Upper lobe of right lung (tissue), 1 donor: ENCODE measurements at places on chromosomes 16 and 17. TPM values are rescaled to one million over a fixed set of nuclear protein-coding genes. Genes with fewer than 3 reads are reported as not detected.
A peak's percentile ranks its signal among the peaks of the same experiment; 100 is the strongest.

DNA sequence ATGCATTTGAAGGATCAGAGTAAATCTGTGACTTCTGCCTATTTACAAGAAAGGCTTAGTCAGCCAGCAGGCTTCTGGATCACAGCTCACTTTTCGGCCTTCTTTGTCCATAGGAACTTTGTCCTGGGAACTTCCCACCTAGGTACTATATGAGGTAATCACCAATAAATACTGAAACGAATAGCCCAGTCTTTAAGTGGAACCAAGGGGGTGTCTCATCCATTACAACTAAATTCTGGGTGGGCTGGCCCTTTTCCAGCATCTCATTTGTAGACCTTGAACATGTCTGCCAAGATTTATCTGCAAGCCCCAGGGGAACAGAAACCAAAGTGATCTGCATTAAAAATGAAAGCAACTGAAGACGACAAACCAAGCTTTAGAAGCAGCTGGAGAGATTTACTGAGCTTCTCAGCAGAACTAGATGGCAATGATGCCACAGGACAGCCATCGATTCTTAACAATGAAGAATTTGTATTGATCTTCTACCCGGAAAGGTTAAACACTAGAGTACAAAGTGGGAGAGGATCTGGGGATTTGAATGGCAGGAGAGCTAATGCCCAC, 55.5 kb downstream of the SNX11 start:
- H3K36me3 ChIP-seq = no peaks in the 10 kb centered on the region
- no peaks in the 10 kb centered on the region for H3K27me3 ChIP-seq
- DNase-seq = no peak
- no peaks in the 10 kb centered on the region for H3K4me1 ChIP-seq
- no peak overlapping the region for H3K27ac ChIP-seq
- H3K4me3 ChIP-seq = no peak overlapping the region

DNA sequence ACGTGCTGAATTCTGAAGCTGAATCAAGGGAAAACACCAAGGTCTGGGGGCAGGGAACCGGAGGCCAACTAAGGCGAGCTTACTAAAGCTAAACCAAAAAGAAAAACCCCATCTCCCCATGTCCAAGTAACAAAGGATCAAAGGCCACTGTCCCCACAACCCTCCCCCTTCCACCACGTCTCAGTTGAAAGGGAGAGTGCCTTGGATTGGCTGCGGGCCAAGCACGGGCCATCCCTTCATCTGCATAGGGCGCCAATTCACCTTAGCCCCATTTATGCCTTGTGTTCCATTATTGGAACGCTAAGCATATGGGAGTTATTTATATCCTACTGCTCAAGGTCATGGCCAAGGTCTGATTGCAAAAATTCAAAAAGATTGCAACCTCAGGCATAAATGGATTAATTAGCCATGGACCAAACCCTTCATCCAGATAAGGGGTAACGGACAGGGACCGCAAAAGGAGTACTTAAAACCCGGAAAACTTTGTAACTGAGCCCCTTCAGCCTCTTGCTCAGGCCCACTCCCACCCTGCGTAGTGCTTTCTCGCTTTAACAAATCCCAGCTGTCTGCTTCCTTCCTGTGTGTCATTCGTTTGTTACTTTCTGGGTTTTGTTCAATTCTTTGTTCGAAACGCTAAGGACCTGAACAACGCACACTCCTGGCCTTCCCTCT, 740 bp upstream of the ATP6V0D1 start:
- peak overlapping the region; percentile 85 for H3K27ac ChIP-seq
- no peaks in the 10 kb centered on the region for H3K36me3 ChIP-seq
- peak; percentile 76 for DNase-seq
- H3K4me1 ChIP-seq = peaks cover 48% of the 10 kb centered on the region

- DNase-seq = peak; percentile 85
- H3K4me1 ChIP-seq = peaks cover 50% of the 10 kb centered on the region
- H3K27me3 ChIP-seq = no peaks in the 10 kb centered on the region
- H3K36me3 ChIP-seq = peaks cover 8% of the 10 kb centered on the region
- H3K4me3 ChIP-seq = no peak overlapping the region
- peak overlapping the region; percentile 89 for H3K27ac ChIP-seq
These were observed 39.4 kb upstream of the MTSS2 start for GRCh38 chr16:70725024-70725911.

GRCh38 chr17:75182319-75182568, 515 bp downstream of the SUMO2 start:
- H3K4me3 ChIP-seq = peak overlapping the region; percentile 98
- peaks cover 21% of the 10 kb centered on the region for H3K36me3 ChIP-seq
- no peaks in the 10 kb centered on the region for H3K27me3 ChIP-seq
- DNase-seq = no peak
- peaks cover 24% of the 10 kb centered on the region for H3K4me1 ChIP-seq

TBC1D16 gene
- total RNA-seq = 21.7 TPM

- no peak overlapping the region for H3K4me3 ChIP-seq
- peaks cover 29% of the 10 kb centered on the region for H3K4me1 ChIP-seq
- H3K36me3 ChIP-seq = no peaks in the 10 kb centered on the region
- peak overlapping the region; percentile 91 for H3K27ac ChIP-seq
These were observed 1.4 kb upstream of the RHBDF2 start for GRCh38 chr17:76502341-76503211.

FGF11 gene
- 1.1 TPM for total RNA-seq

GRAP gene
- total RNA-seq = 10.6 TPM

WNK4 gene
- 0.38 TPM for total RNA-seq

- no peaks in the 10 kb centered on the region for H3K27me3 ChIP-seq
- no peaks in the 10 kb centered on the region for H3K36me3 ChIP-seq
- DNase-seq = no peak
These were observed 43.1 kb downstream of the MAP2K6 start for GRCh38 chr17:69457603-69458002.

DNA sequence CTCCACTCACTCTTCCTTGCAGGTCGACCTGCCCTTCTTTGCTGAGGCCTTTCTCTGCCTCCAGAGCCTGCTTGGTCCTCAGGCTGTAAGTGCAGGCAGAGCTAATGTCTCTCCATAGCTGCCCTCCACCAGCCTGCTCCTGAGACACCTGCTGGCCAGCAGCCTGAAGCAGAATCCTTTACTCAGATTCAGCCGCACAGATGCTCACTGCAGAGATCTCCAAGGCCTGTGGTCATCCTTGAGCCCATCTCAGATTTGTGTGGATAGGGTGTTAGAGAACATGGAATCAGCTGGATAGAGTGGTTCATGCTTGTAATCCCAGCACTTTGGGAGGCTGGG, 11.5 kb downstream of the DEXI start:
- H3K27ac ChIP-seq = no peak overlapping the region
- H3K27me3 ChIP-seq = no peaks in the 10 kb centered on the region
- peak; percentile 63 for DNase-seq
- peaks cover 38% of the 10 kb centered on the region for H3K4me1 ChIP-seq
- H3K36me3 ChIP-seq = peaks cover 57% of the 10 kb centered on the region
- no peak overlapping the region for H3K4me3 ChIP-seq

GRCh38 chr17:42301022-42301421, 12.7 kb downstream of the STAT5A start:
- no peaks in the 10 kb centered on the region for H3K4me1 ChIP-seq
- no peak overlapping the region for H3K4me3 ChIP-seq
- no peak overlapping the region for H3K27ac ChIP-seq
- H3K36me3 ChIP-seq = peaks cover 63% of the 10 kb centered on the region
- no peak for DNase-seq

DNA sequence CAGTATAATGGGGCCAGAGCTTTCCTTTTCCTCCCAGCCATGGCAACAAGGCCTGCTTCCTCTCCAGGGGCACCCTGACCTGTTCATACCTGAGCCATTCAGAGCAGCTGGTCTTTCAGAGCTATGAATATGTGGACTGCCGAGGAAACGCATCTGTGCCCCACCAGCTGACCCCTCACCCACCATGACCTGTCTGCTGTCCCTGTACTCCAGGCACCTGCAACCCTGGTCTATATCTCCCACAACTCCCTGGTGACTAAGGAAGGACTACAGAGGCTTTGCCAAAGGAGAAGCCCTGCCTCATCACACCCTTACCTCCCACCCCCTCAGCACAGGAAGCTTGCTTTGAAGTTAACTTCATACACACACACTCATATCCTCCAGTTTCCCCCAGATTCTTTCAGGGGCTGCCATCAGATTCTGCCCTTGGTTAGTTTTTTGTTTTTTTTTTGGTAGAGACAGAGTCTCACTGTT, 6.0 kb downstream of the TMEM106A start:
- DNase-seq = peak; percentile 25
- H3K36me3 ChIP-seq = peaks cover 22% of the 10 kb centered on the region
- H3K4me3 ChIP-seq = no peak overlapping the region

GSE1 gene
- total RNA-seq = 87.2 TPM

- H3K4me3 ChIP-seq = no peak overlapping the region
- peaks cover 20% of the 10 kb centered on the region for H3K4me1 ChIP-seq
- H3K36me3 ChIP-seq = peaks cover 94% of the 10 kb centered on the region
- no peak for DNase-seq
These were observed 18.2 kb downstream of the SRP68 start for GRCh38 chr17:76054112-76054476.

CD300LF gene
- 38.0 TPM for total RNA-seq

- H3K27ac ChIP-seq = no peak overlapping the region
- peaks cover 13% of the 10 kb centered on the region for H3K4me1 ChIP-seq
- H3K27me3 ChIP-seq = no peaks in the 10 kb centered on the region
These were observed 3.2 kb downstream of the TMEM208 start for GRCh38 chr16:67229906-67230808.

EVPLL gene
- 1.8 TPM for total RNA-seq

DNA sequence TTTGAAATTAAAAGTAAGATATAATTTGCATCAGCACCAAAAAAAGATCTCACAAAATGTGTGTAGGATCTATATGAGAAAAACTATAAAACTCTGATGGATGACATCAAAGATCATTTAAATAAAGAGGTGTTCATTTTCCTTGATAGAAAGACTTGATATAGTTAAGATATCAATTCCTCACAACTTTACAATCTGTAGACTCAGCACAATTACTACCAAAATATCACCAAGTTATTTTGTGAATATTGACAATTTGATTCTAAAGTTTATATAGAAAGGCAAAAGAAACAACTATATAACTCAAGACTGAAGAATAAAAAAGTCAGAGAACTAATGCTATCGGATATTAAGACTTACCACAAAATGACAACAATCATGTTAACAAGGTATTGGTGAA, 638.9 kb downstream of the HS3ST4 start:
- H3K4me1 ChIP-seq = no peaks in the 10 kb centered on the region
- H3K36me3 ChIP-seq = no peaks in the 10 kb centered on the region
- H3K4me3 ChIP-seq = no peak overlapping the region
- no peak overlapping the region for H3K27ac ChIP-seq
- DNase-seq = no peak

- H3K27me3 ChIP-seq = no peaks in the 10 kb centered on the region
- DNase-seq = peak; percentile 92
- H3K4me3 ChIP-seq = peak overlapping the region; percentile 54
- peaks cover 68% of the 10 kb centered on the region for H3K4me1 ChIP-seq
These were observed 178.7 kb downstream of the SEC14L1 start for GRCh38 chr17:77319211-77320043.

TBC1D3K gene
- total RNA-seq = not detected

DNA sequence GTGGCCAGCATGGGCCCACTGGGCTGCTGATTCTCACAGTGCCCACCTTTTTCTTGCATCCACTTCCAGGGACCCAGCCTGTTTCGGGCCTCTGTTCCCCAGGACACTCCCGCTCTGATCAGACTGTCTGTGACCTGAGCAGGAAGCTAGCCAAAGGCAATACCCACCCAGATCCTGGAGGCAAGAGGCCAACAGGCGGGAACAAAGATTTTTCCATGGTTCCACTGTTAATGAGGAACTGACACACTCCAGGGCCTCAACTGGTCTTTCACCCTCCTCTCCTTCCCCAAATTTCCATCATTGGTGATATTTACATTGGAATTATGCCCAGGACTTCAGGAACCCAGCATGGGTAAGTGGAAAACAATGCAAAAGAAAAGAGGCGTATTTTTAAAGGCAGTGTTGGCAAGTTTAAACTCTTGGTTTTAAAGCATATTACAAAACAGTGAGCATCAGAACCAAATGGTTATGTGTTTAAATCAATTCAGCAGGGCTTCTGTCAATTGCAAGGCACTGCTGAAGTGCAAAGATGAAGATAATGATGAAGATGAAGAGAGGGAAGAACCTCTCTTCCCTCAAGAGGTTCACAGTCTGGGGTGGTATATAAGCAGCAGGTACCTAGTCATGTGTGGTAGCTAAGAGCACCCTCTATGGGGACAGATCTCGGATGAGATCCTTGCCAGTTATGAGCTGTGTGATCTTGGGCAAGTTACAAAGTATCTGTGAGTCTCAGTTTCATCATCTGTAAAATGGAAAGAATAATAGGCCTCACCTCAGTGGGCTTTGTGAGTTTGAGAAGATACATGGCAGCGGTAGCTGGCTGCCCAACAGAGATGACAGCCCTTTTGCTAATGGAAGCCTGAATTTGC, 14.4 kb upstream of the ATP2A3 start:
- H3K4me1 ChIP-seq = peaks cover 18% of the 10 kb centered on the region
- no peak for DNase-seq
- no peak overlapping the region for H3K4me3 ChIP-seq
- no peak overlapping the region for H3K27ac ChIP-seq
- H3K36me3 ChIP-seq = no peaks in the 10 kb centered on the region

LGALS9 gene
- total RNA-seq = 185 TPM

GRCh38 chr16:87834668-87835473, 34.4 kb downstream of the SLC7A5 start:
- H3K4me3 ChIP-seq = no peak overlapping the region
- no peak overlapping the region for H3K27ac ChIP-seq
- H3K27me3 ChIP-seq = no peaks in the 10 kb centered on the region
- no peaks in the 10 kb centered on the region for H3K4me1 ChIP-seq

DNA sequence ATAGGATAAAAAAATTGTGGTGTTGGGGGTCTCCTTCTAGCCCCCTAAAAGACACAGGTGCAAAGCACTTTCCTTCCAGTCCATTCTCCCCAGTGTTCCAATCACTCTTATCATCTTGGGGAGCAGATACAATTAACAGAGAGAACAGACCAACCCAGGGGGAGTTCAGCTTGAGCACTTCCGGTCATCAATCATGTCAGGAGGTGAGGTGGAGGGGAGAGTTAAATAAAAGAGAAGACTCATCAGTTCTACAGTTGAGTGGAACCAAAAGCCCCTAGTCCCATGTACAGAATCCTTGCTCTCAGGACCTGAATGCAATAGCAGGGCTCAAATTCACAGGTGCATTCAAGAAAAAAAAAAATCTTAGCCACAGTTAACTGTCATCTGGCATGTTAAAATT, 122.3 kb downstream of the DYNLRB2 start:
- H3K27me3 ChIP-seq = no peaks in the 10 kb centered on the region
- H3K4me1 ChIP-seq = no peaks in the 10 kb centered on the region
- no peaks in the 10 kb centered on the region for H3K36me3 ChIP-seq
- H3K4me3 ChIP-seq = no peak overlapping the region
